ENCODE measurements at places on chromosomes 6 and 20. TPM values are rescaled to one million over a fixed set of nuclear protein-coding genes. Genes with fewer than 3 reads are reported as not detected.

Gene LTB
- polyA plus RNA-seq: 0.85 TPM

Gene B3GAT2
- polyA plus RNA-seq: 1.5 TPM

Gene RMND1
- polyA plus RNA-seq: 18.3 TPM

Gene TOMM34
- polyA plus RNA-seq: 13.1 TPM

Gene CST5
- not detected for polyA plus RNA-seq

Gene CD83
- polyA plus RNA-seq: 11.5 TPM

Gene GRM1
- polyA plus RNA-seq: 0.14 TPM

Gene OPRM1
- not detected for polyA plus RNA-seq

All from muscle of back (tissue), 13 donors.